ENCODE measurements at places on chromosomes 13 and 19.
A peak's percentile ranks its signal among the peaks of the same experiment; 100 is the strongest.

DNA sequence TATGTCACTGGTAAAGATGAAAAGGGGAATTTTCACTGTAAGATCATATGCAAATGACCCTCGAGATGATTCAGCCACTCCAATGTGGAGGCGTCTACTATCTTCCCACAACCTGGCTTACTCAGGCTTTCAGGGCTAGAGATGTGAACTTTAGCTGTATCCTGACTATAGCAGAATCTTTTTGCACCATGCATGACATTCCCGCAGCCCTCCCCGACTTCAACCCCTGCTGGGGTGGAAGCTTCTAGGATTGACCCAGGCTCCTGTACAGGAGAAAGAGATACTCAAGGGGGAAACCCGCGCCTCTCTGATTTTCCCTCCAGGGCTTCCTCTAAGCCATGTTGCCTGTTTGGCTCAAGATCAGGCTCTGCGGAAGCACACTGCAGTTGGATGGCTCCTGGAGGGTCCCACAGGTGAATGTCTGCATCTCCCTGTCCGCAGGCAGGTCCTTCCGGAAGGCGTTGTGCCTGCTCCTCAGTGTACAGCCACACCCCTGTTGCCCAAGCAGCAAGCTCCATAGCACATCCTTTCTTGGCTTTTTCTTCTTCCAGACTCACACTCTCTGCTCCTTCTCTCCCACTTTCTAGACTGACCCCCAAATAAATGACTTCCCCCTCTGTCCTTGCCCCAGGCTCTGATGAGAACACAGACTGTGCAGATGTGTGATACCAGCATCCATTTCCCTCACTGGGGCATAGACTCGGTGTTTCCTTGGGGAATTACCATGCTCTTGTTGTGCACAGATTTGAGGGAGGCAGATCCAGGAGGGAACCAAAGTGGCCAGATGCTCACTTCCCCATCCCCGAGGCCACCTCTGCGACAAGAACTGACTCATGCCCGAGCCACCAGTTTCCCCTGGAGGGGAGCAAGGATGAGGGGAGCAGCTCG lies 29.1 kb upstream of the POP4 start:
- no peak for DNase-seq

- no peak for DNase-seq
These were observed 55.7 kb upstream of the ABCC4 start for GRCh38 chr13:95356916-95357315.

GRCh38 chr13:24511019-24511815 lies 1.4 kb downstream of the PARP4 start:
- DNase-seq = peak; percentile 89

- DNase-seq = peak; percentile 78
These were observed 99.9 kb downstream of the GNG7 start for GRCh38 chr19:2602391-2603181.

DNA sequence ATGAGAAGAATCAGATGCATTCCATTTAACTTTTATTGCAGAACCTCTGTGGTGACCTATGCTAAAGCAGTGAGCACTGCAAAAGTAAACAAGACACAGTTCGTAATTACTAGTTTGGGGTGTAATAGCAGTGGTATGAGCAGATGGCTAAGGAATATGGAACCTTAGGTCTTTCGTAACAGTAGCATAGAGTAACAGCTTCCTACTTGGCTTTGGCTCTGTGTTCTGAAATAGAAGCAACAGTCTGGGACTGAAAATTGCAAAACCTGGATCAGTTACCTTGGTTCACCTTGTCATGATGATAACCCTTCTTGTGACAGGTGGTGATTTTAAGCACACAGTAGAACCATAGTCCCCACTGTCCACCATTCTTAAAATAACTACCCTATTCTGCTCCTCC lies 303.4 kb downstream of the GPC6 start:
- DNase-seq = peak; percentile 84

DNA sequence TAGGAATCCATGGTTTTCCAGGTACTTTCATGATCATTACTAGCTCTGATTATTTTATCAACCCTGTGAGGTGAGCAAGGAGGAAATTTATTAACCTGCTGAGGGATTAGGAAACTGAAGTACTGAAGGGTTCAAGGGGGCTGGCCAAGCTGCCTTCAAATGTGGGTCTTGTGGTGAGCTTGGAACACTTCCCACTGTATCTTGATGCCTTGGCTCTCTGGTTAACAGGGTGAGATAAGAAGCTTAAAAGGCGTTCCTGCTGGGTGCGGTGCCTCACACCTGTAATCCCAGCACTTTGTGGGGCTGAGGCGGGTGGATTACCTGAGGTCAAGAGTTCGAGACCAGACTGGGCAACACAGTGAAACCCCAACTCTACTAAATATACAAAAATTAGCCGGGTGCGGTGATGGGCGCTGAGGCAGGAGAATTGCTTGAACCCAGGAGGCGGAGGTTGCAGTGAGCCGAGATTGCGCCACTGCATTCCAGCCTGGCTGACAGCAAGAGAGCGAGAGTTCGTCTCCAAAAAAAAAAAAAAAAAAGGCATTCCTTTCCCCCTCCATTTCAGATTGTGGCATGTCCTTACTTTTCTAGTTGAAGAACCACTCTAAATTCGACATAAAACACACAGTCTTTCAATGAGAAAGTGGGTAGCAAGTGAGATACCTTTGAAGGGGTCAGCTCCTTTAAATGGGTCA lies 70.2 kb downstream of the KLF2 start:
- DNase-seq = no peak

DNA sequence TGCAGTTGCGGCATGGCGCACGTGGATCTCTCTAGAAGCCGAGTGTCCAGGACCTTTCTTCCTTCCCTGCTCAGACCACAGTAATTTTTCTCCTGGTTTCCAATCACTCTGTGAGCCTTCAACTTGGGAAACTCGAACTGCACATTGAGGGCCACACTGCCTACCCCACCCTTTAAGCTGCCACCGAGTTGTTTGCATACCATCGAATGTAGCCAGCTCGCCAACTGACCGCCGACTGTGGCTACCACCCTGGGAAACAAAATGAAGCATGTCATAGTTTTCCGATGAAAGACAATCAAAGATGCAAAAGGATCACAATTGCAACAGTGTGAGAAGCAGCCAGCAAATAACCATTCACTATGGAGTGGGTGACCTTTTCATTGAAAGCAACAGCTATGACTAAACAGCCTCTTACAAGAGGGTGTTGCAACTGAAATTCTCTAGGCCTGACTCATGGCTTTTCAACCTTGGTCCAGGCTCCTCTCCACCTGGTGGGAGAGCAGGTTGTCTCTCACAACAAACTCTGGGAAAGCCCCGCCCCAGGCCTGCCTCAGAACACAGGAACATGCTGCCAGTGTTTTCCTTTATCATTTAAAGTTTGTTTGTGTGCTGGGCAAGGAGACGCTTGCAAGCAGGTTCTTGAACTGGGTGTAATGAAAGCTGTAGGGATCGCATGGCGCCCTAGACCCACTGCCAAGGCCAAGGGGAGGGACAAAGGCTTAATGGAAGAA lies 141.7 kb upstream of the SERP2 start:
- peak; percentile 92 for DNase-seq

DNA sequence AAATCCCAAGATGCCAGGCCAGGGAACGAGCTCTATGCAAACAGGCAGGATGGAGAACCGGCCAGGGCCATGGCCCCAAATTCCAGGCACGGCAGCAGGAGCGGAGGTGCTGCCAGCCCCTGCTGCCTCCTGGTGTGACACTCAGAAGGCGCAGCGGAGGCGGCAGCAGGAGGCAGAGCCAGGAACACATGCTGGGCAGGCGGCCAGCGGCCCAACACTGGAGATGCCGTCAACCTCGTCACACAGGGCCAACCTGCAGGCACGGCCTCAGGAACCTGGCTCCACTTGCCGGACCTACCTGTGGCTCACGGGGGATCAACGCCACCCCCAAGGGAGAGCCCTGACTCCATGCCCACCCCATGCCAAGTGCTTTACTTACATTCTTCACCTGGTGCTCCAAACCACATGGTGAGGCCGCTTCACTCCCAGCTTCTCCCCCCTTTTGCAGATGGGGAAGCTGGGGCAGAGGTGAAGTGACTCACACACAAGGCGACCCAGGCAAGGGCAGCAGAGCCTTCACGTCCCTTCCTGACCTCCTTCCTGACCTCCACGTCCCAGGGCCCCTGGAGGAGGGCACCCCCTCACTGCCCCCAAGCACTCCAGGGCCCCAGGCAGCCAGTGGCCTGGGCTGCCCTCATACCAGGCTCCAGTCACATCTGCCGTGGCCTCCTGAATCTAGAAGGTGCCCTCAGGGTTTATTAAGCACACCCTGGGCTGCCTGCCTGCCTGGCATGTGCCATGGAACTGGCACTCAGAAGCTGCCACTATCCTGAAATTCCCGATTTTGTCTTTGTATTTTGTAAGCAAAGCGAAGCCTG lies 43.5 kb downstream of the GGACT start:
- no peak for DNase-seq
